ELF-1 (cell line): ENCODE measurements at places on chromosomes 7 and 10.
A peak's percentile ranks its signal among the peaks of the same experiment; 100 is the strongest.

- DNase-seq, result no peak
Measured at GRCh38 chr10:70363292-70363691, 19.1 kb downstream of the LRRC20 start.

- no peak for DNase-seq
Measured at GRCh38 chr10:23568996-23569395, 130.1 kb downstream of the OTUD1 start.

DNA sequence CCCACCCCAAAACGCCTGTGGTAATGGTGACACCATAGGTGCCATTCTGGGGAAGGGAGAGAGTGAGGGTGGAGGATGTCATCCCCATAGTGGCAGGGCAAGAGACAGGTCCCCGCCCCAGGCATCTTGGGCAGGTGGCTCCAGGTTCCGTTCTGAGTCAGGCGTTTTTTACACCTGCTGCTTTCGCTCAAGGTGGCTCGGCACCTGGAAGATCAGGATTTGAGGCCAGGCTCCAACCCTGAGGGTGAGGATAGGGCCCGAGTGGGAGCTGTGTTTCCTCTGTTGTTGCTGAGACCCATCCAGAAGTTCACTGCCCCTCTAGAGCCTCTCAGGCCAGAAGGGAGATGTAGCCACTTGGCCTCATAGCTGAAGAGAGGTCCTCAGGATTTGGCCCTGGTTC lies 36.6 kb upstream of the DUSP5 start:
- DNase-seq, result no peak

GRCh38 chr7:115851291-115851690 lies 179.3 kb downstream of the TFEC start:
- no peak for DNase-seq

GRCh38 chr10:80585812-80586211 lies 48.1 kb downstream of the SH2D4B start:
- DNase-seq, result no peak

GRCh38 chr10:5576780-5577624 lies 52.2 kb downstream of the CALML3 start:
- no peak for DNase-seq

DNA sequence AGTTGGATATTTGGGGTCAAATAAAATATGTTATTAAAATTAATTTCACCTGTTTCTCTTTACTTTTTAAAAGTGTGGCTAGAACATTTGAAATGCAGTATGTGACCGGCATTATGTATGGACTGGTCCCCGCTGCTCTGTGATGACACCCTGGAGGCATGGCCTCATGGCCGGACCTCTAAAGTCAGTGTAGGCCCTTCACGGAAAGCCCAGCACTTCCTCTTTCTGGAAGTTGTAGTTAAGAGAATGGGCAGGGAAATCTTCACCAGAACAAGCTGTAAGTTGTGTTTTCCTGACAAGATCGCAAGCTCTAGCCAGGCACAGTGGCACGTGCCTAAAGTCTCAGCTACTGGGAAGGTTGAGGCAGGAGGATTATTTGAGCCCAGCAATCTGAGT lies 38.3 kb upstream of the SRGN start:
- no peak for DNase-seq

DNA sequence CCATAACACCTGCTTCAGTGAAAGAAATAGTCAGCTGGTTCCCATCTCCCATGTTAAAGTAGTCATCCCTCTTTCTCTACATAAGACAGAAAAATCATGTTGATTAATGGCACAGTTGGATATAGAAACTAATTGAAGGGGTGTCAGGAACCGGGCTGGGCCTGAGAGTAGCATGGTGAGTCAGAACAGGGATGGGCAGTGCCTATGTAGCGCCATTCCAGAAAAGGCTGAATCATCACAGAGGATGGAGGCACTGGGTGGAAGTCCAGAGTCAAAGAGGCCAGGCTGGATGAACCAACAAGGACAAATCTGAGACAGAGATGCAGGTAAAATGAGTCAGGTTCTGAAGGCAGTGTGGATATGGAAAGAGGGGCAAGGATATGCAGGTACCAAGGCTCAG lies 201.2 kb downstream of the LHFPL3 start:
- no peak for DNase-seq

DNA sequence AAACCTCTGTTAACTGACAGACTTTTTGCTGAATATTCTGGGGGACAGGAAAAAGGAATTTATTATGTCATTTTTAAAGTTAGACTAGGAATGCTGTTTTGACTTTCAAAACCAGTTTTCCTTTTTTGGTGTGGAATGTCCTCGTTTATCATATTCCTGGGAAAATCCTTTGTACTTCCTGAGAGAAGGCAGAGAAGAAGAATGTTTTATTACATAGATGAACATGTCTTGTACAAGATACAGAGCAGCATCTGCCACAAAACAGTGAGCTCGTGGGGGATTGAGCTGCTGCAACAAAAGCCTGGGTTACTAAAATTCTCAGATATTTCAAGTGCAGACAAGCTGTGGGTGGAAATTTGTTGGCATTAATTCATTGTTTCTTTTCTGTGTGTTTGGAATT lies 20.2 kb downstream of the MCU start:
- no peak for DNase-seq

- no peak for DNase-seq
Measured at GRCh38 chr7:8130663-8131062, 131.3 kb downstream of the ICA1 start.

- no peak for DNase-seq
Measured at GRCh38 chr7:37013771-37014170, 289.5 kb upstream of the AOAH start.

GRCh38 chr7:139560678-139561077 lies 37.2 kb downstream of the CLEC2L start:
- DNase-seq, result no peak

DNA sequence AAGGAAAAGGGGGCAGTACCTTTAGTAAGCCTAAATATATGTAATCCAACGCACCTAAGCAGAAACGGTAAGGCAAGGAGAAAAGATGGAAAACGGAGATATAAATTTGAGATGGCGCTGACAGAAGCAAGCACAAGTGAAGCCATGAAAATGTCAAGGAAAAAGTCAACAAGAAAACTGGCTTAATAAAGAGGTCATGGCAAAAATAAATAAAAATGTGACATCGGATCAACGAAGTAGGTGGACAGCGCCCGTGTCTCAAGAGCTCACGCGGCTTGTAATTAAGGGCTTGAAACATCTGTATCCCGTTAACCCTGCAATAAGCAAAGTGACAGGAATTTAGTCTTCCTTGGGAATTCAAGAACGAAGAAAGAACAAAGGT lies 611 bp downstream of the NDUFA5 start:
- no peak for DNase-seq

GRCh38 chr10:101905251-101905650 lies 61.7 kb upstream of the KCNIP2 start:
- no peak for DNase-seq

- no peak for DNase-seq
Measured at GRCh38 chr7:41006306-41006995, 696.4 kb downstream of the INHBA start.

GRCh38 chr7:69922026-69922803 lies 323.9 kb downstream of the AUTS2 start:
- DNase-seq, result no peak

DNA sequence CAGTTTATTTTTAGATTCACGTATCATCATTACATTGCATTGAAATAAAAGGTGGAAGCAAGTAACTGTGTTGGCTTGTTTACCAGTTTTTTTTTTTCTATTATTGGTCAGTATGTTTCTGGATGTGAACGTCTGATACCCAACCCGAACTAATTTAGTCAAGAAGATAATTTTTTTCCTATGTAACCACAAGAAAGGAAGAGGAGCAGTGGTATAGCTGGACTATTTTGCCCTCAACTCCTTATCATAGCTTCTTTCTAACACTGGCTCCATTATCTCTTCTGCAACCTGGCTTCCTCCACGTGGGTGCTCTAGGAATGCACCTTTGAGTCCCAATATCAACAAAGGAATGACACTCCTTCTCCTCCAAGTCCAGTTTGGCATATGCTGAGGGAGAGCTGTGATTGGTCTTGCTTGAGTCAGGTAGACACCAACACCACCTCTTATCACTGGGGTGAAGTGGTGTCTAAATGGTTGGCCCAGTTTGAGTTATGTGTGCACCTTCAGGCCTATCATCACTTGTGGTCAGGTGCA lies 29.4 kb downstream of the OR9A2 start:
- peak; percentile 4 for DNase-seq

- no peak for DNase-seq
Measured at GRCh38 chr7:1413936-1414639, 45.2 kb downstream of the MICALL2 start.

GRCh38 chr7:122199171-122199570 lies 55.1 kb upstream of the AASS start:
- no peak for DNase-seq

- peak; percentile 95 for DNase-seq
Measured at GRCh38 chr7:100469227-100470044, 5.4 kb upstream of the SPACDR start.

DNA sequence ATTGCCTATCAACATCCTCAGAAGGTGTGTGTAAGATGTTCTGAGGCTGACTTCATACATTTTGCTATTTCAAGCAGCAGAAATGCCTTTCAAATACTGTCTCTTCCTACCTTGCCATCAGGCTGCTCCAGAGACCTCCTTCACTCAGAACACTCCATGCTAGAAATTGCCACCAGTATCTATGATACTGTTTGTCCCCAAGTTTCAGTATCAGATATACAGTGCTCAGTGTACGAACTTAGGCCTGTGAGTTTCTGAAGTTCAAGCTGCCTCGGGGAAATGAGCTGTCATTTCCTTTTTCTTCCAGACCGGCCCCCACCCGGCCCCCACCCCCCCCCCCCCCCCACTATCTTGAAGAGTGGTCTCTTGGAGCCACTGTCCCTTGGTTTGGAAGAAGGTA lies 373.4 kb upstream of the CHRM2 start:
- no peak for DNase-seq

DNA sequence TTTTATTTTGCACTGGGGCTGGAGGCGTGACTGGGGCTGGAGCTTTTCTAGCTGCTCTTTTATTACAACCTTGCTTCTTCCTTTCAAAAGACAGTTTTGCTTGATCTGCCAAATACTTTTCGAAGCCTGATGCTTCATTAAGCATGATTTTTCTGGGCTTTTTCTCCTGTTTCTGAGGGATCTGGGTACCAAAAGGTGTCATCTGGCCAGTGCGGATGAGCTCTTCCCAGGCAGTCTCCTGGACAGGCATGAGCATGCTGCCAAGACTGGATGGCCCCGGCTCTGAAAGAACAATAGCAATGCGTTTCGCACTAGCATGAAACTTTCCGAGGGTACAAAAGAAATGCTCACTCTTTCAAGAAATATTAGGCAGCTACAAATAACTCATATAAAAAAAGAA lies 14.4 kb downstream of the ERCC6 start:
- DNase-seq, result no peak

DNA sequence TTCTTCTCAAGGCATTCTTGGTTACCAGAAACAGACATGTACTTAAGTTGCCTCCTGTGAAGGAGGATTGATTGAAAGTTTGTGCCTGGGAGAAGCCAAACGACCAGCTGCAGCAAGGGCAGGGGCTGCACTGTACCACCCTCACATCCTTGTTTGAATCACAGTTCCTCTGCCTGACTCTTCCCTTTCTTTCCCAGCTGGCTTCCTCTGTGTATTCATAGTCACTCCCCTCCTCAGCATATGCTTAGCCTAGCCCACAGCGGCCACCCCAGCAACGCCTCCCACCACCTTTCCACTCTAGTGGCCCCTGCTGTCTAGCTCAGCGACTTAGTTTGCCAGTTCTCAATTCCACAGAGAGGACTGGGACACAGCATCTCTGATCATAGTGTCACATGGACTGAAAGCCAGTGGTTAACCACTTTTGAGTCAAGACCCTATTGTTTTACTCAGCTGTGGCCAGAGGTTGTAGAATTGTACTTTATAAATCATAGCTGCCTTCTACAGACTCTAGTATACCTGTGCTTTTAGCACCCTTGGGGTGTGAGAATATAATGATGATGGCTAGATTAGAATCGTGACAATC lies 643.0 kb downstream of the SUGCT start:
- DNase-seq, result no peak

- no peak for DNase-seq
Measured at GRCh38 chr10:70513848-70514309, 35.3 kb downstream of the PALD1 start.

- DNase-seq, result no peak
Measured at GRCh38 chr10:78349911-78350663, 316.4 kb downstream of the RPS24 start.

DNA sequence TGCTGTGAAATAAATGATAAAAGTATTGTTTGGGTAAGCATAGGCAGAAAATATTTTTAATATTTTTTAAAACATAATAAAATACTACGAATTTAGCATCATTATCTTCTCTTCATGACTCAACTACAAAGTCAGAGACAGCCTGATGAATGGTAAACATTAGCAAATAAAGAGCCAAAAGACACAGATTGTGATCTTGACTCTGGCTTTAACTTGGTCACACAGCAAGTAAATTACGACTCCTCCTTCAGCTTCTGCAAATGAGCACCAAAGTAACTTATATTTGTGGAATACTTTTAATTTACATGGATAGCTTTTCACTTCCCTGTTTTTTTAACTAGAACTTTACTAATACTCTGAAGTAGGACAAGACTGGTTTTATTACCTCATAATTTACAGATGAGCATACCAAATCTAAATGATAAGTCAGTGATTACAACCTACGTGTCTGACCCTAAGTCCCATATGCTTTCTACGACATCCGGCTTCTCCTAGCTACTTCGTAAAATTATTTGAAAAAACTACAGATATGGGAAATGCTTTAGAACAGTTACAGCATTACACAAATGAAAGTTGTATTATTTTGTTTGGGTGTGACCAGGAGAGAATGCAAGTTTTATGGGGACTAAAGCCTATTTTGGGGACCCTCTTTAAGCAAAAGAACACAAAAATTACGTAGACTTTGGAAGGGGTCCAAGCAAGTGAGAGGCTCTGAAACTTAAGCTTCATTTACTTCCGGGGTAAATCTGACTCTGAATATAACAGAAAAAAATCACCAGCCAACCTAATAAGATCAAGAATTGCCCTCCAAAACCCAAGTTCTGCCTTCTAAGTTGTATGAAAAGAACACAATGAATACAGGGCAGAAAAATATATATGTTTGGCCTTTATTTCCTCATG lies 133.8 kb downstream of the CPEB3 start:
- DNase-seq, result no peak

- DNase-seq, result no peak
Measured at GRCh38 chr7:5484921-5485320, 61.3 kb upstream of the TNRC18 start.

GRCh38 chr10:57864765-57865680 lies 402.7 kb downstream of the IPMK start:
- no peak for DNase-seq

DNA sequence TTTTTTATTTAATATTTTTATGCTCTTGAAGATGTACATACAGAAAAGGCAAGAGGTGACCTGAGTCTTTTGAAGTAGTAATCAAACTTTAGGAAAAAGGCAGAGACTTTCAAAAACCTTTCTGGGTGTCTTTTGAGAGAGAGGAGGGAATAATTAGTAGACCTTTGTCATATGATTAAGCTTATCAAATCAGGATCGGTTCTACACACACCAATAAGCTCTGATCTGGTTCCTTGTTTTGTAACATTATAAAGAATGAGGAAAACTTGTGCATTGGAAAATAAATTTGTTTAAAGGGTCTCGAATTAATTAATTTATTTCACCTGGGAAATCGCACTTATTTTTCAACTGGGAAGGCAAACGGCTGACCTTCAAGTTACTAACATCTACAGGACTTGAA lies 11.9 kb downstream of the TWIST1 start:
- DNase-seq, result no peak
